ENCODE measurements at places on chromosomes 2 and 18. TPM values are rescaled to one million over a fixed set of nuclear protein-coding genes. Genes with fewer than 3 reads are reported as not detected.

DNA sequence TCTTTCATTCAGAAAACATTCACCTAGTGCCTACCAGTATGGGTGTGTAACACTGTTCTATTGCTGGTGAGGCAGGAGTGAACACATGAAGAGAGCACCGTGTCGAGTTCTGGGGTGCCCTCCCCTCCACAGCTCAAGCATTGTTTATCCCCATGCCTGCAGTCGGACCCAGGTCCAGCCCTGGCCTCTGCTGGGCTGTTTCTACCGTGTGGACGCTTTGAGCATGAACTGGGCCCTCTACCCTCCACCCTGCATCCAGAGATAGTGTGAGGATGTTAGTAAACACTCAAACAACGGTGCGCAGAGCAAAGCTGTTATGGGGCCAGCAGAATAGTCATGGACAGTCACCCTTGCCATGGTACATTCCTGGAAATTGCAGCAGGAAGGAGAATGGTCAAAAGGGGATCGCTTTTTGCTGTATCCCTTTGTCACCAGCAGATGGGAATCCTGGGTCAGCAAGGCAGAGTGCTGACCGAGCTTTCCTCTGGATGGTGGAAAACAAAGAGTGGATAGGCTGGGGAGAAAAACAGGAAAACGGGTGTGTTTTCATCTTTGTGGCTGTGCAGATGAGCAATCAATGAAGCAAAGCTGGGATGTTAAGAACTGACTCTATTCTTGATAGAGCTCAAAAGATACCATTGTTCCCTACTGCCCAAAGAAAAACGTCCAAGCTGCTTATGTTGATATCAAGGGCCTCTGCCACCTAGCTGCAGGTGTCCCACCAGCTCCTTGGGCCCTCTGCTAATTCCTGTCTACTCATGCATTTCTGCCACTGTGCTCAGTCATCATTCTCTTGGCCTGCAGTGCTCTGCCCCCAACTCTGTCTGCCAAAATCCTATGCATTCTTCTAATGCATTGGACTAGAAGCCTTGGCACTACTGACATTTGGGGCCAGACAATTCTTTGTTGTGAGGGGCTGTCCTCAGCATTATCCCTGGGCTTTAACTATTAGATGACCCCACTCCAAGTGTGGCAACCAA is 38.7 kb downstream of the REEP1 start:
- peak; percentile 58 for DNase-seq

The CGREF1 gene
- total RNA-seq = 6.7 TPM

DNA sequence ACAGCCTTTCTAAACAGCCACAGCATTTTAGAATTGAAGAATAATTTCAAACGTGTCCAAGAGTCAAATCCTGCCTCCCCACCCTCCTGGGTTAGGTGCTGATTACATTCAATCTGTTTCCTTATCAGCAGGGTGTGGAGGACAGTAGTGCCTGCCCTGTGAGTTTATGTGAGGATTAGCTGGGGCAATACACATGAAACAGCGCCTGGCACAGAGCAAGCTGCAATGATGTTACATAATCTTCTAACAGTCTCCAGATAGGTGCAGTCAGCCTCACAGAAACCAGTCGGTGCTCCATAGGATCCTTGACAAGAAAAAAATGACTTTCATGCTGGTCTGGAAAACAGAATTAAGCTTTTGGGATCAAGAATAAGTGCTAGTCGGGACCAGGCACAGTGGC is 91.7 kb upstream of the ITGA6 start:
- no peak for DNase-seq

GRCh38 chr2:197285361-197285760 is 25.2 kb downstream of the ANKRD44 start:
- no peak for DNase-seq

- no peak for DNase-seq
These were observed 36.3 kb downstream of the IRS1 start for GRCh38 chr2:226763320-226763719.

GRCh38 chr2:112724591-112725525 is 4.0 kb downstream of the NT5DC4 start:
- no peak for DNase-seq

DNA sequence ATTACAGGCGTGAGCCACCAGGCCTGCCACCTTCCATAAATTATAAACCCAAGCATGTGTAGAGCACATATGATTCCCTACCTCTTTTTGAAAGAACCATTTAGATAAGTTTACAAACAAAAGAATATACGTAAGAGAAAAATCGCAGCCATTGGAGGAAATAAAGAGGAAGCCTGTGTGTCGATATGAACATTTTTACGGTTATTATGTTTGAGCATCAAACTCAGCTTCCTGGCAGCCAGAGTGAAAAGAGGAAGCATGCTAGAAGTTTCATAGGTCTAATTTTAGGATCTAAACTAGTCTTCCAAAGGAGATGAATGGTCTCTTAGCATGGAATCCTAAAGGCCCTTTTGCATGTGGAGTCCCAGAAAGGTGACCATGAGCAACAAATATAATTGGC is 104.3 kb downstream of the PLB1 start:
- DNase-seq = peak; percentile 40

The NRP2 gene
- total RNA-seq = 19.9 TPM

GRCh38 chr2:197704434-197705120 is 592 bp upstream of the MARS2 start:
- DNase-seq = no peak

DNA sequence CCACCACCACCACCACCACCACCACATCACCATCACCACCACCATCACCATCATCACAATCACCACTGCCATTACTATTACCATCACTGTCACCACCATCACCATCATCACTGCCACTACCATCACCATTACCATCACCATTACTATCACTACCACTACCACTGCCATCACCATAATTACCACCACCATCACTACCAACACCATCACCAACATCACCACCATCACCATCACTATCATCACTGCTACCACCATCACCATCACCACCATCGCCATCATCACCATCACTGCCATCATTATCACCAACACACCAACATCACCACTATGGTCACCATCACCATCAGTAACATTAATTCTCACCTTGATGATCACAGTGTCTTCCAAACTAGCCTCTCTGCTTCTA is 291.4 kb downstream of the TGIF1 start:
- DNase-seq = no peak

The NT5DC4 gene
- not detected for total RNA-seq

The ANTXR1 gene
- total RNA-seq = 86.0 TPM

GRCh38 chr2:136342138-136342537 is 224.2 kb upstream of the CXCR4 start:
- DNase-seq = peak; percentile 85

- no peak for DNase-seq
These were observed 31.6 kb downstream of the CYBRD1 start for GRCh38 chr2:171553858-171554257.

Data from muscle of leg (tissue), 16 donors.